SJCRH30 (cell line): ENCODE measurements at places on chromosomes 2 and 18.
A peak's percentile ranks its signal among the peaks of the same experiment; 100 is the strongest.

DNA sequence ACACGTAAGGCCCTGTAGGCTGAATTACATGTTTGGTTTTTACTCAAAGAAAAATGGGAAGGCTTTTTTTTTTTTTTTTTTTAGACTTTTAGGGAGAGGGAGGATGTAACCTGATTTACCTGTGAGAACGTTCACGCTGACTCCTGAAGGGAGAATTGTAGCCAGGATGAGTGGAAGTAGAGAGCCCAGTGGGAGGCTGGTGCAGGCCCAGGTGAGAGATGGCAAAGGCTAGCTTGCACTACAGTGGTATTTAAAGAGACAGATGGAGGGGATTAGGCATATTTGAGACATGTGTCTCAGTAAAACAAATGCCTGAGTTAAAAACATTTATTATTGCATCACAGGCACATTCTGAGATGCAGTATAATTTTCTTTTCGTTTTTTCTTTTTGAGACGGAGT lies 107.9 kb downstream of the CCDC85A start:
- DNase-seq, result no peak

DNA sequence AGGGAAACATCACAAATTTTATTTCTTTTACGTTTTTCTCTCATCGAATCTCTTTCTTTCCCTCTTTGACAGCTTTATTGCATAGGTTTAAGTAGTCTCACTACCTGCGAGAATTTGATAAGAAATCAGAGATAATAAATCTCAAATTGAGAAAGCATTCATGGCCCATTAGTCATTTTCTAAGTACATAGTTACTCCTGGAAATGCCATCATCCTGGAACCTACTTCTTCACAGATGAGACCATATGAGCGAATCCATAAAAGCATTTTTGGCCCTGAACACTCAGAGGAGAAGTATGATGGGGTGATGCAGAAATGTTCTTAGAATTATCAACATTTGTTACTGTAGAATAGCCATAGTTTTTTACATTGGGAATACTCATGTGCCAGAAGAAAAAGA lies 138.0 kb upstream of the ARHGAP28 start:
- no peak for DNase-seq

- DNase-seq, result no peak
Observed at GRCh38 chr2:110983133-110983532, 137.6 kb upstream of the BCL2L11 start.

- DNase-seq, result peak; percentile 19
Observed at GRCh38 chr2:113962692-113963480, 73.0 kb downstream of the ACTR3 start.

GRCh38 chr2:233418052-233418760 lies 63.9 kb downstream of the DGKD start:
- no peak for DNase-seq

DNA sequence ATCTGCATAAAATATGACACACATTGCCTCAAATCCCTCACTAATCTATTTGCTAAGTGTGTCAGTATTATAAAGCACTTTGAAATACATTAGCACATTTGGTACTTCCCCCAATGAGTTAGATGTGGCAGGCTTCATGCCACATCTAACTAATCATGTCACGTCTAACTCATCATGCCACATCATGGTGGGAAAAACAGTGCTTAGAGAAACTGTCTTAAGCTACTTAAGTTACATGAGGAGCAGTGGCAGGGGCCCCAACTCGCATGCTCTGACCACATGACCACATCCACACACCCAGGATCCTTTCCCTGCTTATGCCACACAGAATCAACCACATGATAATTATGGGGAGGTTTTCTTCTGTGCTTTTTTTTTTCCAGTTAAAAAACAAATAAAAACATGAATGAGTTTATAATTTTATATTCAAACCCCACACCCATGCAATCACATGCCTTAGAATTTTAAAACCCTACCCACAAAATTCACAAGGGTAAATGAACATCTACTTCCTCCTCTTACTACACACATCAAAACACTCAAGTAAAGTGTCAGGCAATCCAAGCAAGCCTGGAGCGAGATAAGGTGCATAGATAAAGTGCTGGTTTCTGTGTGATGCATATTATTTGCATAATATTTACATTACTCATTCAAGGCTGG lies 1.6 kb downstream of the ABCA12 start:
- peak; percentile 17 for DNase-seq

DNA sequence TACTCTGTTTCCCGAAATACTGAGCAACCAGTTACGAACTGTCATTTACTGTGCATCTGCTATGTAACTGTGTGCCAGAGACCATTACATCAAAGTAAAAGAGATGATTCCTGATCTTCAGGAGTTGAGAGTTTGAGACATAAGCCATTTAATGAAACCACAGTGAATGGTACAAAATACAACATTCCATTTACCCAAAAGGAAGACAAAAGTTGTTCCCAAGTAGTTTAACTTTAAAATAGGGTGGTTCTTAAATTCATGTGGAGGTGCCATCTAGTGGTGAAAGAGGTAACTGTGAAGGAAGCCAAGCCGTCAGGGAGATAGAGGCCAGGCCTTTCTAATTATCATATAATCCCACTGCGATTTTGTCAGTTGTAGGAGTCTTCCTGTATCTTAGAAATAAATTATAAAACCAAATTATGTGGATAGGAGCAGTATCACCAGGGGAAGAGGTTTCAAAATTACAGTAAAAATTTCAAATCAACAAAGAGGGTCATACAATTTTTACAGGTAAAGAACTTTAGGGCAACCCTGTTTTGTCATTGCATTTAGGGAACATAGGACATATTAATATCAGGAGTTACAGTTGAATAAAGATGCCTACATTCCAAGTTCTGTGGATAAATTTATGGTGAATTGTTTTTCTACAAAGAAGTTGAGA lies 67.7 kb downstream of the EPAS1 start:
- DNase-seq, result peak; percentile 83

- DNase-seq, result peak; percentile 87
Observed at GRCh38 chr2:218397820-218398436, 1.7 kb upstream of the CTDSP1 start.

GRCh38 chr2:46870051-46870839 lies 45.4 kb downstream of the MCFD2 start:
- DNase-seq, result no peak

- DNase-seq, result no peak
Observed at GRCh38 chr2:48728295-48728694, 27.2 kb downstream of the LHCGR start.

DNA sequence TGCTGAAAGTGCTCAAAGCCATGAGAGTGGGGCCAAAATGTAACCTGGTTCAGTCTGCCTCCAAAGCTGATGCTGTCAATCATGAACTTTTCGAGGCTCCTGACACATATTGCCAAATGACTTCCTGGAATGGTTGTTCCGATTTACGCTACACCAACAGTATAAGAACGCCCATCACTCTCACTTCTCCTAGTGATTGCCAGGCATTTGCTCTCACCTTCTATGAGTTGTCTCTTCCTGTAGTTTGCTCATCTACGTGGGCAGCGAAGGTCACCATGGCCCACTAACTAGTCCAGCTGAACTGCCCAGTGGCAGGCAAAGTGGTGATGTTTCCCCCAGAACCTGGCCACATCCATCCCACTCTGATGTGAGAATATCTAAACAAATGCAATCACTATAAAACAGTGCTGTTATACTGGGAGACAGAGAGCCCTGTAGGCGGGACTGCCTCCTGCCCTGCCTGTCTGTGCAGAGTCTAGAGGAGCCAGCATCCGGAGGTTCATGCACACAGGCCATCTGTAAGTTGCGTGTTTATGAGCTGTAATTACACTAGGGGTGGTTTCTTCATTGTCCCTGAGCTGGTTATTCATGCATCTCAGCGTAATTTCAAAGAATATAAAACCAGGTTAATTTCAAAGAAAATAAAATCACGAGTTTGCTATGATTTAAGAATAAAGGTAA lies 8.8 kb upstream of the CABLES1 start:
- no peak for DNase-seq

GRCh38 chr18:8662560-8663255 lies 42.6 kb upstream of the MTCL1 start:
- no peak for DNase-seq

DNA sequence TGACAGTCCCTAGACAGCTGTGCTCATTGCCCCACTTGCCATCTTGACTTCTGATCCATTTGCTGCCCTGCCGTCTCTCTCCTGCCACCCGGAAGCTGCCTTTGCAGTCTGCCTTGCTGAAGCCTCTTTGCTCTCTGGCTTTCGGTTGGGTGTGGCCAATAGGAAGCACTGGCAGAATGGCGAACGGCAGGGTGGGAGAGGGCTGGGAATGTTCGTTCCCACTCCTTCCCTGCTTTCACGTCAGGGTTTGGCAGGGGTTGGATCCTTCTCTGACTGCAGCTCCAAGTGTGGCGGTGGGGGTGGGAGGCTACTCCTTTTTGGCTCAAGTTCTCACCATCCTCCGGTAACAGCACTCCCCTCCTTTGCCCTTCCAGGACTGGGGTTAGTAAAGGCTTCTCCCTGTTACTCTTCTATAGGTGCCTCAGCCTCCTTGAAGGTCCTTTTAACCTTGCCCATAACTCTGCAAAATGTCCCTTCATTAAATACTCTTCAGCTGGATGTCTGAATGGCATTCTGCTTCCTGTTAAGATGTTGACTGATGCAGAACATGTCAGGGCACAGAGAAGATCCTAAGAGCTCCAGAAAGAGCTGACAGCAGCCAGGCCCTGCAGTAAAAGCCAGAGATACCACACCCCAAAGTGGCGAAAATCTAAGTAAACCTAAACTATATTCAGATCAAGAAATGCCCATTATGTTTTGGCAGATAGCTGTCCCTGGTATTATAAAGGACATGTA lies 299.7 kb downstream of the CDCA7 start:
- DNase-seq, result no peak

- DNase-seq, result no peak
Observed at GRCh38 chr2:203566161-203566560, 31.1 kb upstream of the RAPH1 start.
